ENCODE measurements at places on chromosomes 6 and 20. TPM values are rescaled to one million over a fixed set of nuclear protein-coding genes. Genes with fewer than 3 reads are reported as not detected.

The SIRPB1 gene
- total RNA-seq: not detected

The GSTA1 gene
- total RNA-seq: not detected

The TRAPPC3L gene
- not detected for total RNA-seq

The DLL1 gene
- total RNA-seq: 12.6 TPM

The IGF2R gene
- total RNA-seq: 112 TPM

The TSPO2 gene
- not detected for total RNA-seq

The AGPAT4 gene
- total RNA-seq: 13.2 TPM

The TFAP2D gene
- total RNA-seq: not detected

The HLA-DRB1 gene
- not detected for total RNA-seq

The PPP1R16B gene
- 36.5 TPM for total RNA-seq

The TBXT gene
- total RNA-seq: not detected

All from SJCRH30 (cell line).